ENCODE measurements at places on chromosomes 5 and 9. TPM values are rescaled to one million over a fixed set of nuclear protein-coding genes. Genes with fewer than 3 reads are reported as not detected.

- no peaks in the 10 kb centered on the region for H3K4me1 ChIP-seq
- H3K27me3 ChIP-seq = no peaks in the 10 kb centered on the region
- H3K4me3 ChIP-seq = no peak overlapping the region
- DNase-seq = no peak
Measured at GRCh38 chr9:121187636-121188305, 13.9 kb downstream of the RAB14 start.

DNA sequence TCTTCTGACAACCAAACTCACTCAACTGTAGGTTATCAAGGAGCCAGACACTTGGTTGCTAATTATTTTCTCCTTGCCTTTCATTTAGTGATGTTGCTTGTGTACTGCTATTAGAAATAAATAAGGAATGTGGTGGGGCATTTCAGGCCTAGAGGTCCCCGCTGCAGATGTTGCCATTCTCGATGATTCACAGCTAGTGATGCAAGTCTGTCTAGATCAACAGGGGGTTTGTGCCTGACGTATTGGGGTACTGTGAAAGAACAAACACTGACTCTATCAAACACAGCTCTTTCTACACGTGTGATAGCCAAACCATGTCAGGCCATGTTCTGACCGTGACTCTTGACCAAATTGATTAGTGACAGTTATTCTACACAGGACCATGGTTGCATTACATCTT, 144.7 kb downstream of the OSTF1 start:
- no peaks in the 10 kb centered on the region for H3K36me3 ChIP-seq
- peaks cover 3% of the 10 kb centered on the region for H3K4me1 ChIP-seq
- no peak overlapping the region for H3K27ac ChIP-seq
- no peak overlapping the region for H3K4me3 ChIP-seq
- H3K27me3 ChIP-seq = no peaks in the 10 kb centered on the region

DNA sequence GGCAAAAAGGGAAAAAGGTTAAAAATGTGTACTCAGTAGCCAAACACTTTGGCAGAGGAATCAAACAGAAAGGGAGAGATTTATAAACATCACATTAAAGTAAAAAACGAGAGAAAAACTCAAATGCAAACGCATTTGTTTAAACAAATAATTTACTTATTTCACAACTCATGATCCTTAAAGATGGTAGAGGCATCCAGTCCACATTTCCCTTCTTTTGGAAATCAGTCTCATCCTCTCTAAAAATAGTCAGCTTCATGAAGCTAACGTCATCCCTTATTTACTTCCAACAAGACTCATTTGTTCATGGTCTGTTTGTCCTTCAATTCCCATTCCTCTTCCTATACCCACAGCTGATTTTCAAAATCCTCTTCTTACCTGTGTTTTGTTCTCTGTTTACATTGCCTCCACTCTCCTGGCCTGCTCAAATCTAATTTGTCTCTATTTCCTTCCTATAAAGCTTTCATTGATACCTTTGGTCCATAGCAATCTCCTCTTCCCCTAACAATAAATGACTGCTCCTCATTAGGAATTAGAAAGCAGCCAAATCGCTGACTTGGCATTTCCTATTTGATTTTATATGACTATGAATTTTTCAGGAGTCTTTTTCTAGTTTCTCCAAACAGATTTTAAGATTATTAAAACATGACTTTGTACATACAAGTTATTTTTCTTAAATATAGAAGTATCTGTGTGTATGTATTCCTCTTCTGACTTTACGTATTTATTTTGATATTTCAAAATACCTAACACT, 805.3 kb downstream of the TLE1 start:
- no peaks in the 10 kb centered on the region for H3K36me3 ChIP-seq
- no peaks in the 10 kb centered on the region for H3K4me1 ChIP-seq
- H3K4me3 ChIP-seq = no peak overlapping the region
- no peak overlapping the region for H3K27ac ChIP-seq
- DNase-seq = no peak

GRCh38 chr5:58860680-58861079, 277.8 kb downstream of the RAB3C start:
- no peak overlapping the region for H3K4me3 ChIP-seq
- no peaks in the 10 kb centered on the region for H3K4me1 ChIP-seq
- no peaks in the 10 kb centered on the region for H3K27me3 ChIP-seq

DNA sequence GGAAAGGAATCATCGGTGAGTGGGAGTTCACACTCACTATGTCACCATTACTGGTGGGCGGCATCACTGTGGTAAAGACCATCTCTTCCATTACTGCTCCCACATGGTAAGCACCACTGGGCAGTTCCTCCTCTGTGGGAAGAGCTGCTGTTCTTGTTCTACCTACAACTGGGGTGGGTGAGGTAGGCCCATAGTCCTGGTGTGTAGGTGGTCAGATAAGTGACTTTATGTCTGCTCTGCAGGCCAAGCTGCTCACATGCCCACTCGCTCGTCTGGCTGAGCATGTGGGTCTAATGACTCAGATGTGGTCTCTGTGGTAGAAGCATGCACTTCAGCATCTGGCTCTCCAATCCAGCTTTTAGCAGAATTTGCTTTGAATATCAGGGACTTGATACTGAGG, 82.9 kb downstream of the TMEM215 start:
- H3K27ac ChIP-seq = no peak overlapping the region
- no peak for DNase-seq
- no peaks in the 10 kb centered on the region for H3K36me3 ChIP-seq
- no peaks in the 10 kb centered on the region for H3K4me1 ChIP-seq

- H3K4me3 ChIP-seq = no peak overlapping the region
- no peak overlapping the region for H3K27ac ChIP-seq
- H3K36me3 ChIP-seq = no peaks in the 10 kb centered on the region
- no peaks in the 10 kb centered on the region for H3K27me3 ChIP-seq
Measured at GRCh38 chr5:94024620-94025019, 283.2 kb upstream of the POU5F2 start.

- peaks cover 28% of the 10 kb centered on the region for H3K4me1 ChIP-seq
- peak overlapping the region; percentile 89 for H3K27ac ChIP-seq
- H3K4me3 ChIP-seq = no peak overlapping the region
Measured at GRCh38 chr5:179275381-179275878, 69.8 kb downstream of the ADAMTS2 start.

GRCh38 chr9:107309271-107309670, 26.2 kb downstream of the RAD23B start:
- no peak for DNase-seq
- peaks cover 14% of the 10 kb centered on the region for H3K36me3 ChIP-seq
- no peaks in the 10 kb centered on the region for H3K27me3 ChIP-seq
- H3K4me1 ChIP-seq = no peaks in the 10 kb centered on the region
- H3K27ac ChIP-seq = no peak overlapping the region
- H3K4me3 ChIP-seq = no peak overlapping the region

GRCh38 chr5:10056228-10056760, 193.4 kb downstream of the ATPSCKMT start:
- no peak overlapping the region for H3K27ac ChIP-seq
- H3K4me3 ChIP-seq = no peak overlapping the region
- no peaks in the 10 kb centered on the region for H3K27me3 ChIP-seq
- no peaks in the 10 kb centered on the region for H3K36me3 ChIP-seq
- DNase-seq = no peak
- no peaks in the 10 kb centered on the region for H3K4me1 ChIP-seq

- H3K27me3 ChIP-seq = no peaks in the 10 kb centered on the region
- H3K4me3 ChIP-seq = no peak overlapping the region
- H3K36me3 ChIP-seq = no peaks in the 10 kb centered on the region
- no peak for DNase-seq
Measured at GRCh38 chr5:67353500-67354450, 157.2 kb upstream of the CD180 start.

GRCh38 chr9:121447321-121447834, 52.3 kb downstream of the GGTA1 start:
- no peaks in the 10 kb centered on the region for H3K4me1 ChIP-seq
- H3K27ac ChIP-seq = no peak overlapping the region
- no peak overlapping the region for H3K4me3 ChIP-seq
- H3K27me3 ChIP-seq = no peaks in the 10 kb centered on the region

DNA sequence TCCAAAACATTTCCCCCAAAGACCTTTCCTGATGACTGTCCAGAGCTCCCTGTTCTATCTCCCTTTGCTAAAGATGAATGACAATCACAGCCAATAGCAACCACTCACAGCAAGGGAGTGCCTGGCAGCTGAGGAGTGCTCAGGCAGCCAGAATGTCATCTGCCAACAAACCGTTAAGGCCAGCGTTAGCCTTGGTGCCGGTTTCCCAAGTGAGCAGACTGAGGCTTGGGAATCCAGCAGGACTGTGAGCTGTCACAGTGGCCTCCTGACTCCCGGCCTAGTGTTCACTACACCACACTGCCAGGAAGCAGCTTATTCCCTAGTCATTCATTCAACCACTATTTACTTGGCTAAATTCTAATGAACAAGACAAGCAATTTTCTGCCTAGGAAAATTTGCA, 24.7 kb downstream of the STK10 start:
- H3K27me3 ChIP-seq = no peaks in the 10 kb centered on the region
- DNase-seq = no peak
- H3K4me1 ChIP-seq = no peaks in the 10 kb centered on the region

DNA sequence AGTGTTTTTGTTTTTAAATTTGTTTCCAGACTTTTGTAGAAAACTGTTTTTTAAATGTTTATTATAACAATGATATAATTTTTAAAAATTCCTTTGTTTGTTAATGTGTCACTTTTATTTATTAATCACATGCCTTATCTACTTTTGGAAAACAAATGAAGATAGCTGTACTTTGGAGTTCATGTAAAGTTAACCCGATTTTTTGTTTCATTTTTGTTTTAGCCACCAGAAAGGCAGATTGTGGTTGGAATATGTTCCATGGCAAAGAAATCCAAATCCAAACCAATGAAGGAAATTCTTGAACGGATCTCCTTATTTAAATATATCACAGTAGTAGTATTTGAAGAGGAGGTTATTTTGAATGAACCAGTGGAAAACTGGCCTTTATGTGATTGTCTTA, 13.1 kb downstream of the PPIP5K2 start:
- H3K27ac ChIP-seq = no peak overlapping the region
- no peaks in the 10 kb centered on the region for H3K36me3 ChIP-seq
- DNase-seq = no peak
- H3K4me3 ChIP-seq = no peak overlapping the region
- no peaks in the 10 kb centered on the region for H3K4me1 ChIP-seq

The SPINK6 gene
- not detected for total RNA-seq

The TAF1L gene
- not detected for total RNA-seq

The EEIG1 gene
- total RNA-seq = 19.7 TPM

The PCDHGA9 gene
- 7.8 TPM for total RNA-seq
